PC-3 (cell line): ENCODE measurements at places on chromosomes 11 and 22. TPM values are rescaled to one million over a fixed set of nuclear protein-coding genes. Genes with fewer than 3 reads are reported as not detected.

Gene BIRC3
- total RNA-seq = 3.9 and 4.2 TPM in 2 replicates

Gene ANGPTL5
- total RNA-seq = not detected in 2 replicates

Gene FAT3
- not detected in 2 replicates for total RNA-seq

DNA sequence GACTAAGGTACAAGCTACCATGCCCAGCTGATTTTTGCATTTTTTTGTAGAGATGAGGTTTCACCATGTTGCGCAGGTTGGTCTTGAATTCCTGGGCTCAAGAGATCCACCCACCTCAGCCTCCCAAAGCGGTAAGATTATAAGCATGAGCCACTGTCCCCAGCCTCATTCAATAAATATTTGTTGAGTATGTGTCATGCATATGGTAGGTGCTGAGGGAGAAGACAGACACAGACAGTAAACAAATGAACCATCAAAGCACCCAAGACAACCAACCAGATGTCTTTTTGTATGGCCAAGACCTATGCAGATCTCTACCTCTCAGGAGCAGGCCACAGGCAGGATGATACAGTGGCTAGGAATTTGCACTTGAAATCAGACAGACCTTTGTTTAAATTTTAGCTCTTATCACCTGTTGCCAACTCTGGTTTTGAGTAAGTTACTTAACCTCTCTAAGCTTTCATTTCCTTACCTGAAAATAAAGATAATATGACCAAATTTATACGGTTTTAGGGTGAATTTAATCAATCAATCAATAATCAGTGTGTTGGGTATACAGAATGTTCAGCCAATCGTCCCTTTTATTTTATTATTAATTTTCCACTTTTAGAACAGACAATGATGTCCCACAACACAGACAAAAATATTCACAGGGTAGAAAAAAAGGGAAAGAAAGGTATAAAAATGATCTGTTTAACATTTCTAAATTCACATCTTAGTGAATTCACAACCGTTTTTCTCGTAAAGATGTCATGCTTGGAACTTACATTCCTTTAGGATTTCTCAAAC, 128.2 kb downstream of the SGSM3 start:
- H3K4me3 ChIP-seq = peak overlapping the region; percentile 63
- H3K36me3 ChIP-seq = no peaks in the 10 kb centered on the region
- H3K27me3 ChIP-seq = no peaks in the 10 kb centered on the region
- peak overlapping the region; percentile 99 for H3K27ac ChIP-seq

DNA sequence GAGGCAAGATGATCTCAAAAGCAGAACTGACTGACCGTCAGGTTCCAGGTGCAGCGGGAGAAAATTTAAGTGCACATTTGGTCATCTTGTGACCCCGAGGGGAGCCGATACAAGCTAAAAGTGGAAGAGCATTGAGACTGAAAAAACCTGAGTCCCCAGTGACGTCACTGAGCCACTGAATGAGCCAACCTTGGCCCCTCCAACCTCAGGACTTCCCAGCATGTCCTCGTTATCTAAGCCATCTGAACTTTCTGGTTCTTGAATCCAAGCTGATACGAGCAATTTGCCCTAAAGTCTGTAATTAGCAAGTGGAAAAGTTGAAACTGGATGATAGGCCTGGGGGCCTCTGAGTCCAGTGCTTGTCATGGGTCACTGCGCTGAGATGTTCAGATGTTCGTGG, 51.1 kb upstream of the ISX start:
- no peaks in the 10 kb centered on the region for H3K4me1 ChIP-seq
- DNase-seq = no peak
- no peak overlapping the region for H3K27ac ChIP-seq
- no peaks in the 10 kb centered on the region for H3K36me3 ChIP-seq
- H3K4me3 ChIP-seq = no peak overlapping the region
- H3K27me3 ChIP-seq = no peaks in the 10 kb centered on the region

DNA sequence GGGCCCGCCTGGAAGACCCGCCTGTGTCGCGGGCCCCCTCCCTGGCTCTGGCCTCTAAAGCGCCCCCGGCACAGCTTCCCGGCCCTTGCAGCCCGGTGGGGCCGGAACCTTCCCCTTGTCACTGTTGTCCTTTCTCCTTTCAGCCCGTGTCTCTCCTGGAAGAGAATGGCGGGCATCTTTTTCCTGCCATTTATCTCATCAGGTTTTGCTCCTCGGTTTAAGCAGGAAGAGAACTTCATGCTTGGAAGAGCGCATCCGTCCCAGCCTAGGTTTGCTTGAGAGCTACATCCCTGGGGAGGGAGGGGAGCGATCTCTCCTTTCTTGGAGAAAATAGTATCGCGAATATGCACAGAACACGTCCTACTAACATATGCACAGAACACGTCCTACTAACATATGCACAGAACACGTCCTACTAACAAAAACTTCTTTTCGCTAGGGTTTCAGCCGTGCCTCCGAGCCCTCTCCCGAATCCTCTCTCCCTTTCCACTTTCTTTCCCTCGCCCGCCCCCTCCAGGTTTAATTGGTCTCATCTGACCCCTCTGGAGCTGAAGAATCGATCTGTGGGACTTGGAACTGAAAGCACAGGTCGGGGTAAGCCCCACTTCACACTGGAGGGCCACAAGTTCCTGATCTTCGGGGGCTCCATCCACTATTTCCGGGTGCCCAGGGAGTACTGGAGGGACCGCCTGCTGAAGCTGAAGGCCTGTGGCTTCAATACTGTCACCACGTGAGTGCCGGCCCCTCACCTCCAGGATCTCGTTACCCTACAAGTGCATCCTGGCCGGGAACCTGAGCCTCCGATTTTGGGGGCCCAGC, 1.2 kb downstream of the GLB1L3 start:
- peaks cover 86% of the 10 kb centered on the region for H3K27me3 ChIP-seq
- no peak overlapping the region for H3K4me3 ChIP-seq
- H3K36me3 ChIP-seq = no peaks in the 10 kb centered on the region
- peaks cover 4% of the 10 kb centered on the region; the same call in 1 of the 2 replicates for H3K4me1 ChIP-seq
- no peak overlapping the region for H3K27ac ChIP-seq

DNA sequence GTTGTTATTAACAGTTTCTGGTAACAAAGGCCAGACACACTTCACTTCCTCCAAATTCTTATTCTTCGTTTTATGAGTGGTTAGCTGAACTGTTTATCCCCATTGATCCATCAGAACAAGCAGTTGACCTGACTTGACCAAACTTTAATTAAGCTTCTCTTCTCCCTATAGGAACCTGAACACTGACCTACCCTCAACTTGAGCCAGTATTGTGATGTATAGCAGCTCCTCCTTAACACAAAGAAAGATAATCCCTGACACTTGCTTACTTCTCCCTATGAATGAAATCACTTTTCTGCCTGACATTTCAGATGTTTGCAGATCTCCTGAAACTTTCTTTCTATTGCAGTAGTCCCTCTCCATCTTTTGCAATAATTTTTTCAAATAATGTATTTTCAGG, 41.9 kb downstream of the ANO5 start:
- H3K27me3 ChIP-seq = no peaks in the 10 kb centered on the region
- no peak for DNase-seq
- no peak overlapping the region for H3K4me3 ChIP-seq
- no peaks in the 10 kb centered on the region for H3K36me3 ChIP-seq
- no peak overlapping the region for H3K27ac ChIP-seq
- H3K4me1 ChIP-seq = no peaks in the 10 kb centered on the region

- no peak overlapping the region for H3K27ac ChIP-seq
- H3K36me3 ChIP-seq = no peaks in the 10 kb centered on the region
- no peak overlapping the region for H3K4me3 ChIP-seq
- no peak for DNase-seq
- no peaks in the 10 kb centered on the region for H3K4me1 ChIP-seq
- H3K27me3 ChIP-seq = no peaks in the 10 kb centered on the region
Observed at GRCh38 chr11:30165652-30166051, 65.2 kb upstream of the FSHB start.

GRCh38 chr11:116454020-116454645, 318.7 kb downstream of the BUD13 start:
- H3K4me3 ChIP-seq = no peak overlapping the region
- no peaks in the 10 kb centered on the region for H3K4me1 ChIP-seq
- peak; percentile 52 for DNase-seq
- no peak overlapping the region for H3K27ac ChIP-seq
- peaks cover 18% of the 10 kb centered on the region; the same call in 1 of the 2 replicates for H3K27me3 ChIP-seq
- no peaks in the 10 kb centered on the region for H3K36me3 ChIP-seq

- H3K4me3 ChIP-seq = no peak overlapping the region
- H3K27me3 ChIP-seq = no peaks in the 10 kb centered on the region
- no peak for DNase-seq
- H3K36me3 ChIP-seq = no peaks in the 10 kb centered on the region
Observed at GRCh38 chr11:135023499-135023898, 611.5 kb upstream of the B3GAT1 start.
